ENCODE measurements at places on chromosomes 12 and 14.

GRCh38 chr12:99232324-99232723, 415.2 kb upstream of the GARIN6 start:
- peak; percentile 76 for DNase-seq

DNA sequence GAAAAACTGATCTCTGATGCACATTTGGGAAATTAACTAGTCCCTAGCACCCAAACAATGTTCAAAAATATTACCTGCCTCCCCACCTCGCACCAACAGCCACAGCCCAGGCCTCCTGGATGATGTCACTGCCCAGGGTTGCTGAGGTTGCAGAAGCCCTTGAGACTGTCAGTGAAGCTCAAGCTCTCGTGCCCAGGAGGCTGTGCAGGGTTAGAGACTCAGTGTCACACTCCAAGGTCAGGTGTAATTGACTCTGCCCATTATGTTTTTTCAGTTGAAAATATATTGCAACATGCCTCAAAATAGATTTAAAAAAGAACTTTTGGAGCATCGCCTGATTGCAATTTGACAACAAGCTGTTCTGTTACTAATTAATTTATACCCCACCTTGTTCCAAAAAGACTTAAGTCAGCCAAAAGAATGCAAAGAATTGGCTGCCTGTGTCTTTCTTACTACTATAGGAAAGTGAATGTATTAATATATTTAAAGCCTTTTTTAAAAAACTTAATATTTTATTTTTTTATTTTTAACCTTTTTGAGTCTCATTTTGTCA, 72.3 kb downstream of the CMAS start:
- no peak for DNase-seq

DNA sequence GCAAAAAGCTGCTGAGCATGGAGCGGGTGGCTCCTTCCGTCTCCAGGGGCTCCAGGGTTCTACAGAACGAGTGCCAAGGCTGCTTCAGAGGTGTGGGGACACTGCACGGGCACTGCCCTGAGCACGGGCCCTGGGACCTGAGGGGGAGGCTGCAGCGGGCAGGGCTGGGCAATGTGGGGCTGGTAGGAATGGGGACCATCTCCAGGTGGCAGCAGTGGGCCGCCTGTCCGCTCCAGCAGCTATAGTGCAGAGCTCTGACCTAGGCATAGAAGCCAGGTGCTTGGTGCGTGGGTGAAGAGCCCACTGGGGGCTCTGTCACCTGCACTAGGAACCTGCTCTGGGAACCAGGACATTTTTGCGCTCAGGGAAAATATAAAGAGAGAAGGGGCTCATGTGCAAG, 22.3 kb downstream of the HDAC7 start:
- DNase-seq = peak; percentile 11

DNA sequence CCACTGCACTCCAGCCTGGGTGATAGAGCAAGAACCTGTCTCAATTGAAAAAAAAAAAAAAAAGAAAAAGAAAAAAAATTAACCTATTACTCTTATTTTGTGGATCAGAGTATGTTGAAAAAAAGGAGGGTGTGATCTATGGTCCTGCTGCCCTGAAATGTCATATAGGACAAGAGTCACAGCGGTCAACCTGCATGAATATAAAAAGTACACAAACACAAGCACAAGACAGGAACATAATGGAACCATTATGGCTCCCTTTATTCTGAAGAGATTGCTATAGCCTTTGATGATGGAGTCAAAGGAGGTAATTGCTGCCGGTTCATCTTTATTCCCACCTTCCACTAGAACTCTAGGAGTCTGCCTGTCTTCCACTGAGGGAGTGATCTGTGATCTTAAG, 96.9 kb downstream of the NTN4 start:
- DNase-seq = no peak

GRCh38 chr12:21476949-21477348, 24.5 kb downstream of the RECQL start:
- DNase-seq = no peak

DNA sequence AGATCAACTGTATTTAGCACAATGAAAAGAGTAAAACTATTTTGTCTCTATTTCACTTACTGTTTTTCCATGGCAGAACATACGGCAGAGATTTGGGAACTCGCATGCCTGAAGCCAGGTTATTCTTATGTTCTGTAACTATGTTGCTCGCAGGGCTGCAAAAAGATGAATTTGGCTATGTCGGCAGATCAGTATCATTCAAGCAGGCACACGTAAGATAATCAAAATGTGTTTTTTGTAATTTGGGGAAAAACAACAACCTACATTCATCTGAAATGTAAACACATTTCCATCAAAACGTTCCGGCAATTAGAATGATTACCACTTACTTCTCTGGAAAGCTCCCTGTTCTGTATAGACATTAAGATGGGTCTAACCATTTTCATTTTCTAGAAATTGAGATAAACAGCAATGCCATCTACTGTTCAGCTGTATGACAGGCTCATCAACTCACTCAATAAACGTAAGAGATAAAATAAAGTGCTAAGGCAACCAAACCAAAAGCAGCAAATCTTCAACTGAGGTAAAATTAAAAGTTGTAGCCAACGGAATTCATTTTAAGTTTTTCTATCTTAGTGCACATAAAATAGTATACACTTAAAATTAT, 13.0 kb downstream of the GTSF1 start:
- DNase-seq = no peak

GRCh38 chr12:88360343-88360742, 218.2 kb downstream of the TMTC3 start:
- no peak for DNase-seq

- no peak for DNase-seq
These were observed 540.5 kb downstream of the DIO2 start for GRCh38 chr14:79670811-79671210.

- DNase-seq = no peak
These were observed 132.2 kb upstream of the FKBP4 start for GRCh38 chr12:2662524-2662923.

DNA sequence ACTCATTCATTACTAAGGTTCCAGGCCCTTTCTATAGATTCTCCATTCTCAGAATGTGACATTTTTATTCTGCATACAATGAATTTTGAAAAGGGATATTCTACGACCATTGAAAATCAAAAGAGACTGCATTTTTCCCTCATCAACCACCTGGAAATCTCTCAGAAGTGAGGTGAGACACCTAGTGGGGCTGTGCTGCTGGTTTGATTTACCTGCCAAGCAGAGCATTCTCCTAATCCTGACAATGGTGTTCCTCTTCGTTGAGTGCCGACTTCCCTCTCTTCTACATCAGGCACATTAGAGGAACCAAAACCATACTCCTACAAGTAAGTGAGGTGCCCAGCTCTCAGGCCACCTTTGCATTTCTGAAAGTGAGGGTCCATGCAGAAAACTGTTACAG, 14.9 kb downstream of the CKB start:
- DNase-seq = no peak

GRCh38 chr14:26180221-26180620, 417.6 kb downstream of the NOVA1 start:
- DNase-seq = no peak

GRCh38 chr12:99390707-99391106, 256.8 kb upstream of the GARIN6 start:
- no peak for DNase-seq

- DNase-seq = no peak
These were observed 48.0 kb upstream of the PDZRN4 start for GRCh38 chr12:41140117-41140516.

- no peak for DNase-seq
These were observed 381.4 kb downstream of the APAF1 start for GRCh38 chr12:99026332-99027054.

- DNase-seq = no peak
These were observed 175.2 kb upstream of the HMGA2 start for GRCh38 chr12:65649126-65649525.

DNA sequence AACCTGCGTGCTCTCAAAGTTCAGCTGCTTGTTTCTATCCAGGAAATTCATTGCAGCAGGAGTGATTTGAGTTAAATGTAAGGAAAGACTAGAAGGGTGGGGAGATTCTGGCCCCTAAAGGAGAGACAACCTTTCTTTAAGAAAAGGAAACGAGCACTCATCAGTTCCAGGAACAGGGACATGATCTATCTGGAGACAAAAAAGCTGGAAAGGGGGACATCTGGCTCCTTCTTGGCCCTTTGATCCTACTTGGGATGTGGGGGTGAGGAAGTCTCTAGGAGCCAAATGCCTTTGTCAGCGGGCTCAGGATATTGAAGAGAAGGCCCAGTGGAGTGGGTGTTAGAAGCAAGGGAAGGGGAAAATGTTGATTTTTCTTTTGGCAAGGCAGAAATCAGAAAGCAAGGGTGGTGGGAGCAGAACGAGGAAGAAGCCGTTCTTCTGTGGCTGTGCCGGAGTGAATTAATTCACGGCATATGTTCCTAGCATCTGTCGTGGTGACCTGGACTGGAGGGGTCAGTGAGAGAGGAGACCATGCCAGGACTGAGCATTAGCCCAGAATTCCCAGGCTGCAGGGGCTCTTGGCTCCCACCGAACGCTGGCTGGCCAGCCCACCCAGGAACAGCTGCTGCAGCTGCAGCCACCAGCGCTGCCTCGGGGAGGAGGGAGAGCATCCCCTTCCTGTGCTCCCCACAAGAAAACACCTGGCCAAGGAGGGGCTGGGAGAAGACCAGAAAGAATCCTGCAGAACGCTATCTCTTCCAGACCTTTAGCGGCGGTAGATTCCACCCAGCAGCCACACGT, 62.8 kb upstream of the GPATCH2L start:
- no peak for DNase-seq

GRCh38 chr12:32486158-32486557, 86.8 kb downstream of the FGD4 start:
- DNase-seq = no peak

DNA sequence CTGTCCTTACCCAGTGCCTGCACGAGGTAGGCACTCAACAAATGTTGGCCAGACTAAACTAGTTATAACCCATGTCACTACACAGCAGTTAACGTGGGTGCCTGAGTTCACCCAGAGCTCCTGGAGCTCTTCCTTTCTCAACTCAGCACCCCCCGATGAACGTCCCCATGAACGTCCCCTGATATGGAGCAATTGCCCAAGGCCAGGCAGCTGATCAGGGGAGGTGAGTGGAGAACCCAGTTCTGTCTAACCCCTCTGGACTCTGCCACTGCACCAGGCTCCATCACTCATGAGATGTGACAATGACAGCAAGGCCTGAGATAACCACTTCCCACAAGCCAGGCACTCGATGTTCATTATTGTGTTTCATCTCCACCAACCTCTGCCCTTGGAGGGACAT, 199.0 kb downstream of the BCL11B start:
- DNase-seq = no peak

DNA sequence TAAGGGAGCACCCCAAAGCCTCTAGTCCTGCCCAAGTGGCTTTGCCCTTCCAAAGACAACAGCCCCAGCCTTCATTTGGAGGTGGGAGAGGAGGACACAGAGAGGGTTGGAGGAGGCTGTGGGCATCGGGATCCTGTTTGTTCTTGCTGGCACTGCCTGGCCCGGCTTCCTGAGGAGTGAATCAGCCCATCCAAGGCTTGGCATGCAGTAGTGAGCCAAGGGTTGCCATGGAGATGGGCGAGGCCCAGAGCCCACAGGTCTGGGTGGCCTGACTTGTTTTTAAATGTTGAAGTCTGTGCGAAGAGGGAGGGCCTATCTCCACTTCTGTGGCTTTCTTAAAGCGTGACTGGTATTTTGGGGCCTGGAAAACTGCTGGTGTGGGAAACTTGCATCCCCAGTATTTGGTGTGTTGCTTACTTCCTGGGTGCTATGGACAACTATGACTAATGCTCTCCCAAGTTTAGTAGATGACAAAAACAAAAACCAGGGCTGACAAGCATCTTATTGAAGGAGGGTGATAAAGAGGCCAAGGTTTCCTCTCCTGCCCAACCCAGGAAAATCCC, 15.8 kb downstream of the CD9 start:
- DNase-seq = no peak

GRCh38 chr14:22265319-22266141, 323.5 kb downstream of the DAD1 start:
- DNase-seq = no peak

DNA sequence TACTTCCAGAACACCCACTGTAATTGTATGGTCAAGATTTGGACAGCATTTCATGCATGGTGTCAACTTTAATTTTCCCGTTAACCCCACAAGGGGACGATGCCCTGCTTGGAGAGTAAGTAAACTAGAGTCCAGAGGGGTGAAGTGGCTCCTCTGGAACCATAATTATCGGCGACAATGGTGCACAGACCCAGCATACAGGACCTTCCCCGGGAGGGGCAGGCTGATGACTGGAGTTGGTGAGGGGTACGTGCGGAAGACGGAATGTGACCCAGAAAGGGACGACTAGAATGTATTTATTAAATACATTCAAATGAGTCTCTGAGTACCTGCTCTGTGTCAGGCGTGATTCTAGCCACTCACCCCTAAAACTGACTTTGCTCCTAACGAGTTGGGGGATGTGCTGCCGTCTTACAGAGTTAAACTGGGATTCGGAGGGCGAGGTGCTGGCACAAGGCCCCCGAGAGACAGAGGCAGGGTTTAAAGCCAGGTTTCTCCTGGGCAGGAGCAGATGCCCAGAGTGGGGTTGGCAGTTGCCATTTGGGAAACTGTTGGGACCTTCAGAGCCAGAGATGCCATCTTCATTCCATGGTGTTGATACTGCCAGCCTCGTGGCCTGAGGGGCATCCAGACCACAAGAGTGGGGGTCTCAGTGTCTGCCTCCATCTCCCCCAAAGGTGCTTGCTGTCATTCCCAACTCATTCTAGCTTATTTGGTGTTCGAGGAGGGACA, 10.9 kb downstream of the RTL1 start:
- no peak for DNase-seq

DNA sequence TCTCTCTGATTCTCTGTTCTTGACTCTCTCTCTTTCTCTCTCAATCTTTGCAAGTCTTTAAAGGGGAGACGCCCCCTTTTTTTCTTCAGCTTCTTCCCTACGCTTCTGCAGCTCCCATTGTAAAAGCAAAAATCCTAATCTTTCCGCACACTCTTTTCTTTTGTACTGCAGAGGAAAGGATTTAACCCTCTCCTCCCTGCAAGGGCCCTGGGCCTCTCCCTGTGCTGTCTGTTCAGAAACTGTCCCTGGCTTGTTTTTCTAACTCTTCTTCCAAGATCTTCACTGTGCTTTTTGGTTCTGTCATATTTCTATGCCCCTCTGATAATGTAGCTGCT, 10.9 kb upstream of the SALL2 start:
- DNase-seq = no peak

DNA sequence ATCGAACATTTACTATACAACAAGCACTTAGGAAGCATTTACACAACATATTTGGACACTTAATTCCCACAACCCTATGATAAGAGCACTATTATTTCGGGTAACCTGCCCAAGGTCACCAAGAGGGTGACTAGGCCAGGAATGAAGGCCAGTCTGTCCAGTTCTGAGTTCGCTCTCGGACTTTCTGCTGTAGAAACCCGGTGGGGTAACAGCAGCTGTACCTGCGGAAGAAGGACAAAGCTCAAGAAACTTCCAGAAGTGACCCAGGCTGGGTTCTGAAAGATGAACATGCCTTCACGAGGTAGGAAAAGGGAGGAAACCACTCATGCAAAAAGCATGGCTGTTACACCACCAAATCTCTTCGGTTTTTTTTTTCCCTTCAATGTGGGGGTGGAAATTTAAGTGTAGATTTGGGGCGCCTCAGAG, 10.8 kb downstream of the PLA2G1B start:
- no peak for DNase-seq

DNA sequence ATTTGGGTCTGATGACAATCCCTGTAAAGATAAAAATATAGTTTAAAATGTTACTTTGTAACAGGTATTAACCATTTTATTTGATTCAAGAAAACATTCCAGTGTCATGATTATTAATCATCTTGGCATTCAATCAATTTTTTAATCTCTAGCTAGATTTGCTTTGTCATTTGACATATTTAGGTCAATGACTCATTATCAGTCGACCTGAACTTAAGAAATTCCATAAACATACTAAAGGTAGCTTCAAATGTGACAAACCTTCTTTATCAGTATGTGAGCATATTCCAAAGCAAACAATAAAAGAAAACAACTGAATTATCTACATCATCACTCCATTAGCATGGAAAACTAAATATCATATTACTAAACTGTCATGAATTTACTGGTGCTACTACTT, 50.8 kb upstream of the CDKL1 start:
- no peak for DNase-seq

Data from NCI-H2081 (cell line).